ENCODE measurements at places on chromosomes 2 and 18.
A peak's percentile ranks its signal among the peaks of the same experiment; 100 is the strongest.

GRCh38 chr18:12309683-12310198, 1.7 kb downstream of the TUBB6 start:
- no peak for DNase-seq

DNA sequence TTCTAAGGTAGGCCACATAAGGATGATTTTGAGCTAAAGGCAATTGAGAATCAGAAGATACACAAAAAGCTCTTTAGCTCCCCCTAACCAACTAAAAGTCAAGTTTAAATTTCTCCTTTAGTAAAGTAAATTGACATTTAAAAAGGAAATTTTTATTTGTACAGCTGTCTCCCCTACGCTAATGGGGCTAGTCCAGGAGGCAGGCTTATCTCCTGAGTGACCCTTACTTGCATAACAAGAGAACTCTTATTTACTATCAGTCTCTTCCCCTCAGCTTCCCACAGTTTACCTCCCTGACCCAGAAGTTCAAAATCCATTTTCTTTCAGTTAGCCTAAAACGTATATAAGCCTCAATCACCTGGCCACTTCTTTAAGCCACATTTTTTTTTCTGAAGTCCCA, 1002.8 kb upstream of the NRXN1 start:
- no peak for DNase-seq

GRCh38 chr2:241595600-241596140, 37.1 kb downstream of the BOK start:
- DNase-seq: no peak

GRCh38 chr2:240426845-240427721, 8.4 kb upstream of the GPC1 start:
- DNase-seq: peak; percentile 62

- DNase-seq: peak; percentile 63
Measured at GRCh38 chr2:10316336-10316735, 13.6 kb downstream of the HPCAL1 start.
